ENCODE measurements at places on chromosomes 5 and 9.

GRCh38 chr5:65760504-65761275, 38.7 kb downstream of the NLN start:
- peaks cover 31% of the 10 kb centered on the region for H3K36me3 ChIP-seq
- no peak overlapping the region for H3K4me3 ChIP-seq
- H3K27ac ChIP-seq, result no peak overlapping the region
- no peak for DNase-seq
- H3K4me1 ChIP-seq, result no peaks in the 10 kb centered on the region

DNA sequence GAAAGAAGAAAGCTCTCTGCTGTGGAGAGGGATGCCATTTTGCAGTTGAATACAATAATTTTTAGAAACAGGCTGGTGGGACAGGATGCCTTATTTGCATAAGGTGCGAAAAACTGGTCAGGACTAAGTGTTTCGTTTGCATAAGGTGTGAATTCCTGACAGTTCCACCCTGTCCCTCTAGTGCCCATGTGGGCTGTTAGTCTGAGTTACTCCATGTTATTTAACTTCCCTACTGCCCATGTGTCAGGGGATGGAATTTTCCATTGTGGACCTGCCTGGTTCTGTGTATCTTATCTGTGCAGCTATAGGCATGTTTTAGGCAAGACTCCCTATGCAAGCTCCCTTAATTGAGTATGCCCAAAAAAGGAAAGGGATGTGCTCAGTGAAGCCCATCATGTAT, 35.3 kb upstream of the NFIL3 start:
- H3K27me3 ChIP-seq, result peaks cover 5% of the 10 kb centered on the region
- no peak for DNase-seq
- H3K27ac ChIP-seq, result no peak overlapping the region

GRCh38 chr5:122665051-122665450, 109.8 kb upstream of the SNX2 start:
- no peak overlapping the region for H3K27ac ChIP-seq
- H3K27me3 ChIP-seq, result peaks cover 3% of the 10 kb centered on the region
- DNase-seq, result no peak

DNA sequence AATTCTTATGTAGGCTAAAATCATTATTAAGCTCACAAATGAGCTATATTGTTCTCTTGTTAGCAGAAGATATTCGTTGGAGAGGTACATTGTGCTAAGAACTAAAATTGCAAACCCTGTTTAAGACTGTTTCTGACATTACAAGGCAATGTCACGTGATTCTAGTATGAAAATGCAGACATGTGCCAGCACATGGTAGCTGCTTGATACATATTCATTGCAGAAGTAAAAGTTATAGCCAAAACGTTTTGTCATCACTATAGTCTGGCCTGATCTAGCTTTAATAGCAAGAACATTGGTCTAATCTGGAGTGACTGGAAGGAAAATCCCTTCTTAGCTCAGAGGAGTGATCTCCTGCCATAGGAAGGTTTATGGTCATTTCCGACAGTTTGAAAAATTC, 144.7 kb downstream of the CFAP90 start:
- no peaks in the 10 kb centered on the region for H3K4me1 ChIP-seq
- H3K36me3 ChIP-seq, result no peaks in the 10 kb centered on the region
- H3K27ac ChIP-seq, result no peak overlapping the region
- H3K4me3 ChIP-seq, result no peak overlapping the region
- H3K27me3 ChIP-seq, result peaks cover 4% of the 10 kb centered on the region
- DNase-seq, result no peak

DNA sequence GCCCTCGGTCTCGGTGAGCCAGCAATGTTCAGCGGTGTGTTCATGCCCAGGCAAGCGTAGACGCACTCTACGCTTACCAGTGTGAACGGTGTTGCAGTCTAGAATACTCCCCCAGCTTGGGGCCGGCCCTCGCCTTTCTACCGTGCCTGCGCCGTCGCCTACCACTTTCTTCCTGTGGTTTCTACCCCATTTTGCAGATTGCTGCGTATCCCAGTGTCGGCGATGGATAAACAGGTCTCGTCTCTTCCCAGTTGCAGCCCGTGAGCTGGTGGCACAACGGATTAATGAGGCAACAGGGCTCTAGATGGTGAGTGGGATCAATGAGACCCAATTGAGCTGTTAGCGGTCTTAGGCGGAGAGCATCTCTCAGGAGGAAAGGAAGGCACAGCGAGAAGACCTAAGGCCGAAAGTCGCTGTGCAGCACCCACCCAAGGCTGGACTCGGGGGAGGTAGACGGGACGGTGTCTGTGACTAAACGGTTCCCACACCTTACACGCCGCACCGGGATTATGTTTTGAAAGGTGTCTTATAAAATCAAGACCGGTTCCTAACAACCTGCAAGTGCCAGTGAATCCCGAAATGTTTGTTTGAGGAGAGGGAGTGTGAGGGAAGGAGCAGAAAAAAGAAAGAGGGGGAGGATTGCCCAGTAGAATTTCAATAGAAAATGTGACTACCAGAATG, 5.8 kb downstream of the OTP start:
- H3K4me3 ChIP-seq, result no peak overlapping the region
- H3K36me3 ChIP-seq, result no peaks in the 10 kb centered on the region
- no peak overlapping the region for H3K27ac ChIP-seq
- H3K4me1 ChIP-seq, result no peaks in the 10 kb centered on the region
- H3K27me3 ChIP-seq, result peaks cover 100% of the 10 kb centered on the region
- DNase-seq, result no peak

- H3K27ac ChIP-seq, result no peak overlapping the region
- no peak overlapping the region for H3K4me3 ChIP-seq
- no peaks in the 10 kb centered on the region for H3K27me3 ChIP-seq
- H3K36me3 ChIP-seq, result no peaks in the 10 kb centered on the region
- no peaks in the 10 kb centered on the region for H3K4me1 ChIP-seq
- no peak for DNase-seq
Measured at GRCh38 chr5:171581781-171582180, 162.3 kb downstream of the FGF18 start.

GRCh38 chr9:4987961-4988421, 2.9 kb downstream of the JAK2 start:
- H3K4me3 ChIP-seq, result no peak overlapping the region
- no peaks in the 10 kb centered on the region for H3K27me3 ChIP-seq

All from RWPE2 (cell line).